ENCODE measurements at places on chromosomes 11 and 22. TPM values are rescaled to one million over a fixed set of nuclear protein-coding genes. Genes with fewer than 3 reads are reported as not detected.

DNA sequence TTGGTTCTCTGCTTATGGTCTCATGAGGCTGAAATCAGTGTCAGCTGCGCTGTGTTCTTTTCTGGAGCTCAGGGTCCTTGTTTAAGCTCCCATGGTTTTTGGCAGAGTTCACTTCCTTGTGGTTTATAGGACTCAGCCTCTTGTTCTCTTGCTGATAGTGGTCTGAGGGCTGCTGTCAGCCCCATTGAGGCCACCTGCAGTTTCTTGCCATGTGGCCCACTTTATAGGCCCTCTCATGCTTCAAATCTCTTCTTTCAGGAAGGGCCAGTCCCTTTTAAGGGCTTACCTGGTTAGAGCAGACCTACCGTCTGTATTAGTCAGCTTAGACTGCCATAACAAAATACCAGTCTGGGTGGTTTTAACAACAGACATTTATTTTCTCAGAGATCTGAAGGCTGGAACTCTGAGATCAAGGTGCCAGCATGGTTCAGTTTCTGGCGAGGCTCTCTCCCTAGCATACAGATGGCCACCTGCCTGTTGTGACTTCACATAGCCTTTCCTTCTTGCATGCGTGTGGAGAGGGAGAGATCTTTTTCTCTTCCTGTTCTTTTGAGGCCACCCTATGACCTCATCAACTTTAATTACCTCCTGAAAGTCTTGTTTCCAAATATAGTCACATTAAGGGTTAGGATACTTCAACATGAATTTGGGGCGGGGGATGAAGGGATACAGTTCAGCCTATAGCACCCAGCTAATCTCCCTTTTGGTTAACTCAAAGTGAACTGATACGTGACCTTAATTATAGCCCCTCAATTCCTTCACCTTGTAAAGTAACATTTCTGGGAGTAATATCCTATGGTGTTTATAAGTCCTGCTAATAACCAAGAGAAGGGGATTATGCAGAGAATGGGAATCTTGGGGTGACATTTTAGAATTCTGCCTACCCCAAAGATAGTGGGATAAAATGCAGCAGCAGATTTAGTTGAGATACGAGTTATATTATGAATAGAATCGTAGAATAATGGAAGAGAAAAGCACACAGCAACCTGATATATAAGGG, 131.8 kb downstream of the UVRAG start:
- DNase-seq, result no peak

DNA sequence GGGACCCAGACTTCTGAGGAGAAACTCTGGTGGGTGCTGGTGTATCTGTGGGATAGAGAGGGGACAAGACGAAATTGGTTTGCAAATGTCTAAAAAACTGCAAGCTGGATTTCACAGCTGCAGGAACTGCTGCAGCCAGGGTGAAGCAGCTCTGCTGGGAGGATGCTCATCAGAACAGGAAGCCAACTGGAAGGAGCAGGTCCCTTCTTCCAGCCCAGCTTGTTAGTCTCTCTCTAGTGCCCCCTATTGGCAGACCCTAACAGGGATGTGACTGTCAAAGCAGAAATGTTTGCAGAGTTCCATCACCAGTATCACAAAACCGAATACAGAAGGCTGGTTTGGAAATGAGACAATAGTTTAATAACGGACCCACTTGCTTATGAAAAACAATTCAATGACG, 74.8 kb upstream of the SLC22A12 start:
- DNase-seq, result no peak

DNA sequence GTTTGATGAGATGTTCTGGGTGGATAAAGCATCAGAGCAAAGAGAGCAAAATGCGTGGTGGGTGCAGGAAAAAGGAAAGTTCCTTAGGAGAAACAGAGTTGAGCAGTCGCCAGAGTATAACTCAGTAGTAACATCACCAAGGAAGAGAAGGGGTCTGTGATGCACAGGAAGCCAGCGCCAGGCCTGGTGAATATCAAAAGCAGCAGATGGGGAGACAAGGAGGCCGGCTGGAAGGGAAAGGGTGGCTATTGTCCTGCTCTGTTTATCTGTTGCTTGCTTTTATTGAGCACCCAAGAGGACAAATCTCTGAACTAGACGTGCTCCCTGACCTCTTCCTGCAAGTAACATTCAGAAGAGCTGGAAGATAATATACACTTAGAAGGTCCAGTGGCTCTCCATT, 52.7 kb upstream of the GRAMD1B start:
- DNase-seq, result no peak

- DNase-seq, result no peak
Observed at GRCh38 chr11:21631991-21632390, 560.9 kb upstream of the ANO5 start.

GRCh38 chr22:35581023-35581413, 36.1 kb downstream of the MB start:
- no peak for DNase-seq

GRCh38 chr22:45450921-45451651, 37.6 kb downstream of the RIBC2 start:
- DNase-seq, result no peak

GRCh38 chr22:23542933-23543332, 37.2 kb downstream of the IGLL1 start:
- DNase-seq, result no peak

DNA sequence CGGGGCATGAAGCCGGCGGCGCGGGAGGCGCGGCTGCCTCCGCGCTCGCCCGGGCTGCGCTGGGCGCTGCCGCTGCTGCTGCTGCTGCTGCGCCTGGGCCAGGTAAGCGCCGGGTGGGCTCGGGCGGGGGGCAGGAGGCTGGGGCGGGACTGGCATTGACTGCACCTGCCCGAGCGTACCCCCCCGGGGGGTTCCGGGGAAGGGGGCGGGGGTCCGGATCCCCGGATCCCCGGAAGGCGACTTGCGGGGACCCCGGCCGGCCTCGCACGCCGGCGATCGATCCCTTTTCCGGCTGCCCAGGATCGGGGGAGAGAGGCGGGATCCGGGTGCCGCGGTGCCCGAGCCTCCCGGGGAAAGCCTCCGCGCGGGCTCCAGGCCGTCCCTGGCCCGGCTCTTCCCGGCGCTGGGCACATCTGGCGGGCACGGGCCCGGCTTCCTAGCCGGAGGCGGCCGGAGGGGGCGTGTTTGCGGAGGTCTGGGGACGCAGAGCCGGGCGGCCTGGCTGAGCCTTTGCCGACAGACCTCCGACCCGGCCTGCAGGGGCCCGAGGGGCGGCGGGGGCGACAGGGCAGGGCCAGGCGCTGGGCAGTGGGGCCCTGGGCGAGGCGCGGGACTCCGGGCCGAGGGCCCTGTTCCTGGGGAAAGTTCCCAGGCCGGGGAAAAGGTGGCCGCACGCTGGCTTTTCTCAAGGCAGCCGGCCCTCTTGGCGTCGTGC, 705 bp downstream of the PTPRJ start:
- DNase-seq, result peak; percentile 48

GRCh38 chr11:122076512-122077120, 39.4 kb downstream of the BLID start:
- no peak for DNase-seq

DNA sequence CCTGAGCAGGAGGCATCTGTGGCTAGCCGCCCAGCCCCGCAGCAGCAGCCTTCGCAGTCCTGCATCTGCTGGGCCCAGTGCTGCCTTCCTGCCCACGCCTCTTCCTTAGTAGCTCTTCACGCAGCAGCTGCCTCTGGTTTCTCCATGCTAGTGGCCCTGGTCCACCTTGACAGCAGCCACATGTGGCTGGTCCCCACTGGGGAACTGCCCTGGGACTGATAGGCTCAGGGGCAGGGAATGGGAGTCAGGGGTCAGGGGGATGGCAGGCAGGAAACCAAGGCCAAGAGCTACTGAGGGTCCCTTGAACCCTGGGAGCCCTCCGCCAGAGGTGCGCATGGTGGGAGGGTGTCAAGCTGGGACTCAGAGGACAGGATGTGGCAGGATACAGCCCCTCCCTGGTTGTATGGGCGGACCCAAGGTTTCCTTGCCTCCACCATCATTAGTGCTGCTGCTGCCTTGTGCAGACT, 99.4 kb upstream of the PITPNB start:
- DNase-seq, result no peak

GRCh38 chr11:124842305-124842704, 22.9 kb upstream of the ROBO3 start:
- no peak for DNase-seq

GRCh38 chr11:97140885-97141494, 751.2 kb downstream of the JRKL start:
- DNase-seq, result no peak

DNA sequence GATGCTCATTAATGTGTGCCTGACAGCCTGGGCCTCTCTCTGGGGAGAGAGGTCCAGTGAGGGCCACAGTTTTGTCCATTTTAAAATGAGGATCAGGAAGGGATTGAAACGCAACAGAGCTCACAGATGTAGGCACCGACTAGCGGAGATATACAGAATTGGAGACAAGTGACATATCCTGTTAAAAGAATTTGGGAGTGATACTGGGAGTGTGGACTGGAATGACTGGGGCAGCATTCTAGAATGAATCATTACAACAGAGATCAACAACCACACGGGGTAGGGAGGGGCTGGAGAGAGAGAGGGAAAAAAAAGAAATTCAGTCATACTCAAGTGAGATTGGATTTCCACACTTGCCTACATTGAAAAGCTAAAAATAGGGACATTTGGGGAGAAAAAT, 2.5 kb upstream of the NCAM1 start:
- no peak for DNase-seq

- no peak for DNase-seq
Observed at GRCh38 chr22:33272871-33273270, 214.7 kb upstream of the SYN3 start.

- no peak for DNase-seq
Observed at GRCh38 chr11:4040461-4040860, 54.1 kb upstream of the RRM1 start.

DNA sequence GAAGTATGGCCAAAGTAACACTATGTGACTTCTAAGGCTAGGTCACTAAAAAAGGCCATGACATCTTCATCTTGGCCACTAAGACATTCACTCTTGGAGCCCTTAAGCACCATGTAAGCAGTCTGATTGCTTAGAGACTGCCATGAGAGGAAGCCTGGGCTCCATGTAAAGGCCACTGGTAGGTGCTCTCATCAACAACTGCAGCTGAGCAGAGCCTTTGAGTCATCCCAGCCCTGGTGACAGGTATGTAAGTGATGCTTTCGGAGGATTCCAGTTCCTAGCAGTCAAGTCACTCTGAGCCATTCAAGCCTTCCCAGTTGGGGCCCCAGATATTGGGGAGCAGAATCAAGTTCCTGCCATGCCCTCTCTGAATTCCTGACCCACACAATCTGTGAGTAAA, 26.2 kb downstream of the GAB2 start:
- DNase-seq, result no peak

GRCh38 chr11:5285703-5286340, 15.9 kb downstream of the OR51B4 start:
- DNase-seq, result no peak

GRCh38 chr22:49011379-49011768, 816.3 kb downstream of the BRD1 start:
- no peak for DNase-seq

DNA sequence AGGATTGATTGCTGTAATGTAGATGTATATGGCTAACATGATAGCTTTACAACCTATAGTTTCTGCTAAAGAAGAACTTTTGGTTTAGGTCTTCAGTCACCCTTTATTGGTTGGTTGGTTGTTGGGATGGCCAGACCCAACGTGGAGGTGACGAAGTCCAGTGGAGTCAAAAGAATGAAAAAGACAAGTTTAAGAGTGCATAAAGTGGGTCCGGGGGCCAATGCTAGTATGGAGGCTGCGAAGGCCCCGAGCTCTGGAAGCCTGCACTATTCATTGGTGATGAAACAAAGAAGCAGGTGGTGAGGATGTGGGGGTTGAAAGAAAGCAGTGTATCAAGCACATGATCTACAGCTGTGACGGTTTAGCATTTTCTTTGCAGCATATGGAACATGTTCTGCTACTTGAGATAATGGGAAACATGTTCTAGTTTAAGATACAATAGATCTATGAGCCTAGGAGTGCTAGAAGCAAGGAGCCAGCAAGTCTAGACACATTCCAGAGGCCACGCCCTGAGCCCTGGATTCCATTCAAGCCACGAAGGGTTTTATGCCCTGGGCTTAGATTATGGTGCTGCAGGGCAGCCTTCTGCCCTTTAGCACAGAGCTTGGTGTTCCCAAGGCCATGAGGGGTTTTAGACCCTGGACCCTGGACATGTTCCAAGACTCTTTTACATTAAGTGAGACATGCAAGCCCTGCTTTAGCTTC, 6.3 kb downstream of the TCP11L1 start:
- DNase-seq, result no peak

DNA sequence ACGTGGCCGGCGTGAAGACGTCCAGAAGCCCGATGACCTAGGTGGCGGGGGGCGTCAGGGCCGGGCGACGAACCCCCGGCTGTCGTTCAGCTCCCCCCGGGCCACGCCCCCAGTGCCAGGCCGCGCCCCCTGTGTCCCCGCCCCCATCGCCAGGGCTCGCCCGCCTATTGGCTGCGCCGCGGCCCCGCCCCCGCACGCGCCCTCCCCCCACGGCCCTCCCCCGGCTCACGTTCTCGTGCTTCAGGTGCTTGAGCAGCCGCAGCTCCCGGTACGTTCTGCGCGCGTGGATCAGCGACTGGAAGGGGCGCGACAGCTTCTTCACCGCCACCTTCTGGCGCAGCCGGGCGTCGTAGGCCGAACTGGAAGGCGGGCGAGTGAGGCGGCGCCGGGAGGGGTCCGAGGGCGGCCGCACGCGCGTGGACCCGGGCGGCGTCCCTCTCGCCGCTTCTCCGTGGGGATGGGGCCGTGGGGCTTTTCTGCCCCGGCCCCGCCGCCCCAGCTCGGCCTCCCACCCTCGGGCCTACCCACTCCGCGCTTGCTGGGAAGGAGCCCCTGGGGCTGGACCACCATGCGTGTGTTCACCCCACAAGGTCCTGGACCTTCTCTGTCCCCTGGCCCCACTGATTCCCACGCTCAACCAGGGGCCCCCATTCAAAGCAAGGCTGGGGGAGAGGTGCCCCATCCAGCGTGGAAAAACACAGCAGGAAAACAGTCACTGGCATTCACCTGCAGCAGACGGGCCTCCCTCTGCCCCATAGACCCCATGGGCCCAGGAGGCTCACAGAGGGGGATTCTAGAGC, 2.4 kb downstream of the MAPK11 start:
- no peak for DNase-seq

GRCh38 chr11:134346976-134347350, 15.2 kb downstream of the GLB1L2 start:
- no peak for DNase-seq

- no peak for DNase-seq
Observed at GRCh38 chr22:22906907-22907550, 19.4 kb downstream of the IGLL5 start.

- no peak for DNase-seq
Observed at GRCh38 chr22:38086001-38086845, 2.2 kb upstream of the SLC16A8 start.

- DNase-seq, result no peak
Observed at GRCh38 chr11:106275151-106275550, 197.7 kb downstream of the AASDHPPT start.

Gene TNNI2
- 2.0 TPM for polyA plus RNA-seq

Gene PATE2
- not detected for polyA plus RNA-seq

Gene USP2
- polyA plus RNA-seq, result not detected

Gene UBE2L6
- 706 TPM for polyA plus RNA-seq

Gene RIBC2
- polyA plus RNA-seq, result not detected

Gene DDIAS
- polyA plus RNA-seq, result 2.4 TPM

Gene ENDOD1
- 12.6 TPM for polyA plus RNA-seq

Gene OR51B5
- not detected for polyA plus RNA-seq

Gene CD6
- polyA plus RNA-seq, result 47.3 TPM
